ENCODE measurements at places on chromosomes 5 and 9.
A peak's percentile ranks its signal among the peaks of the same experiment; 100 is the strongest.

- DNase-seq = no peak
Measured at GRCh38 chr9:104971511-104971910, 43.6 kb upstream of the ABCA1 start.

DNA sequence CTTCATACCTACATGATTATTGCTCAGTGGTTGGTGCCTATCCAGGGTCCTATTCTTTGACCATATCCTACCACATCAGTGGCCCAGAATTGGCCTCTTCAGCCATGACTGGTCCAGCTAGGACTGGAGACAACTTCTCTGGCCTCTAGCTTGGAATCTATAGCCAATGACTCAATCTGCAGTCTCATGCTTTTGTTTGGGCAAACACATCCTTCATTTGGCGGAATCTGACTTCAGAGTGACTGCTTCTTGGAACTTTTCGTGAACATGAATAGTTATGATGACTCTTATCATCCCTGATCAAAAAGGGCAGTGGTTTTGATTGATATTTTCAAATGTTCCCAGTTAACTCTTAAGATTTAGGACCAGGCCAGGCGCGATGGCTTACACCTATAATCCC is 134.1 kb downstream of the PAPPA start:
- no peak for DNase-seq

DNA sequence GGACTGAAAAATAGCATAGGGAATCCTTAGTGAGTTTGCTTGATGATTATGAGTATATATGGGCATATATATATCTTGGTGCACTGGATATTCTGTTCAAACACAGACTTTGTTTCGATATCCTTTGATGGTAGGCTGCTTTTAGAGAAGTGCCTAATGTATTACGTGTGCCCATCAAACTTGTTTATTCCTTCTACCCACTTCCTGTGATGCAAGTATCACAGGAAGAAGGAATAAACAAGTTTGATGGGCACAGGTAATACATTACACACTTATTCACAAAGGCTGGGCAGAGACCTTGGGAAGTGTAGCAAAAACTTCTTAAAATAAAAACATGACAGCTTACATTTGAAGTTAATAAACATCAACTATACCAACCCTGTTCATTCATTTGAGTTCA is 364.2 kb downstream of the CHSY3 start:
- DNase-seq = no peak

DNA sequence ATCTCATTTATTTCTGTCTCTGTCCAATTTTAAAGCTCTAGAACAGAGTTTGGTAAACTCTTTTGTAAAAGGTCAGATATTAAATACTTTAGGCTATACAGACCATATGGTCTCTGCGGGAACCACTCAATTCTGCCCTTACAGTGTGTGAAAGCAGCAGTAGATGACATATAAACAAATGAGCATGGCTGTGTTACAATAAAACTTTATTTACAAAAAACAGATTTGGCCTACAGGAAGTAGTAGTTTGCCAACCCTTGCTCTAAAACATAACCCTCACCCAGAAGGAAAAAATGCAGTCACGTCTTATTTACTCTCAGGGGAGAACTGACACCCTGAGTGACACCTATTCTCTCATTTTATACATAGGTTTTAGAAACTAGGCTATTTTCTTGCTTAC is 220.4 kb downstream of the DEPDC1B start:
- no peak for DNase-seq

- peak; percentile 12 for DNase-seq
Measured at GRCh38 chr5:116778032-116778431, 203.4 kb upstream of the SEMA6A start.

DNA sequence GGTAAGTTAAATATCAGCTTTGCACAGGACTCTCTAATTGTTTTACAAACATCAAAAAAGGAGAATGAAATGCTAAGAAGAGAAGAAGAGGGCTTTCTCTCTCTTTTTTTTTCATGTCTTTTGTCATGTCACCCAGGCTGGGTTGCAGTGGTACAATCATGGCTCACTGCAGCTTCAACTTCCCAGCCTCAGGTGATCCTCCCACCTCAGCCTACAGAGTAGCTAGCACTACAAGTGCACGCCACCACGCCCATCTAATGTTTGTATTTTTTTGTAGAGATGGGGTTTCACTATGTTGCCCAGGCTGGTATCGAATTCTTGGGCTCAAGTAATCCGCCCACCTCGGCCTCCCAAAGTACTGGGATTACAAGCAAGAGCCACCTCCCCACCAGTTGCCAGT is 18.6 kb downstream of the SERINC5 start:
- DNase-seq = no peak

- DNase-seq = no peak
Measured at GRCh38 chr5:178247481-178248456, 15.2 kb upstream of the PHYKPL start.

- DNase-seq = no peak
Measured at GRCh38 chr9:127277099-127277498, 12.5 kb downstream of the GARNL3 start.

- DNase-seq = no peak
Measured at GRCh38 chr5:132059043-132059695, 1.3 kb upstream of the IL3 start.

- DNase-seq = no peak
Measured at GRCh38 chr5:179804555-179804947, 2.1 kb downstream of the MGAT4B start.

GRCh38 chr5:126369995-126370731 is 53.0 kb upstream of the GRAMD2B start:
- DNase-seq = no peak

GRCh38 chr5:142245786-142246185 is 79.0 kb downstream of the SPRY4 start:
- no peak for DNase-seq

DNA sequence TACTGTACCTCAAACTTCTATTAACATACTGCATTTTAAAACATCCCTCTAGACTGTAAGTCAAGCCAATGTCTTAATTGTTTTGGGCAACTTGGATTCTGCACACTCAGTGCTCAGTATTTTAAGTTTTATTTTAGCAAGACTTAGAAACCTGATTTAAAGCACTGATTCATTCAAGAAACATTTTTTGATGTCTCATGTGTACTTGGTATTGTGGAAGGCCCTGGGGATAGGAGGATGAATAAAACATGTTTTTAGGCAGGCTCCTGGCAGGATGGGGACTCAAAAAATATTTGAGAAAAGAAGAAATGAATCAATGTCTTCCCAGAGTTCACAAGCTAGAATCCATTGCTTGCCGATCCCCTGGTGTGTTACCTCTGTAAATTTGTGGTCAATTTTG is 334.0 kb upstream of the PUM3 start:
- DNase-seq = no peak

GRCh38 chr5:9604416-9604815 is 25.7 kb downstream of the TAS2R1 start:
- DNase-seq = no peak

GRCh38 chr9:28120184-28120583 is 546.9 kb upstream of the C9orf72 start:
- peak; percentile 43 for DNase-seq

DNA sequence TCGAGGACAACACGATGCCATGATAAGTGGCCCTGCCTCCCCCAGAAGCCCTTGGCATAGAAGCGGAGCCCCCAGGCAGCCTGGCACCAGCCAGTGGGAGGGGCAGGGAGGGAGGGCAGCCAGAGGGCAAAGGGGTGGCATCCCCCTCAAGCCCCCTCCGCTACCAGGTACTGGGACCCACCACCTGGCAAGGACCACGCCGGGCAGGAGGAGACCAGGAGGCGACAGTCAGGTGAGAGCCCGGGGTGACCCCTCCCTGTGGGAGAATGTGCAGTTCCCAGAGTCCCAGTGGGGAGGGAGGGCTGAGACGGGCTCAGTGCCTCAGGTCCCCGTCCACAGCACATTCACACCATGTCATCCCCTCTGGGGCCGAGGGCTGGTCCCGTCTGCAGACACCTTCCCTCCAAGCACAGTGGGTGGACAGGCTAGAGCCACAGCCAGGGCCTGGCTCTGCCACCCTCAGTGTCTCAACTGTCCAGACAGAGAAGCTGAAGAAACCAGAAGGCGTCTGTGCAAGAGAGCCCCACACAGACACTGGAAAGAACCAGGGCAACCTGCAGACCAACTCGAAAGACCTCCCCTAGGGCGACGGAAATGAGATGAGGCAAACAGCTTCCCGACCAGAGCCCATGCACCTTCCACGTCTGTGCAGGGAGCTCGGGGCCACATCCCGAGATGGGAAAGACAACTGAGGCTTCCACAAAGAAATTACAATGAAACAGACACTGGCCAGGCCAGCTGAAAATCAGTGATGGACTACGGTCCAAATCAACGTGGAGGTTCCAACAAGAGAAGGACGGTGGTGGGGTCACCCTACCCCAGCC is 11.1 kb downstream of the BRD3 start:
- DNase-seq = no peak

DNA sequence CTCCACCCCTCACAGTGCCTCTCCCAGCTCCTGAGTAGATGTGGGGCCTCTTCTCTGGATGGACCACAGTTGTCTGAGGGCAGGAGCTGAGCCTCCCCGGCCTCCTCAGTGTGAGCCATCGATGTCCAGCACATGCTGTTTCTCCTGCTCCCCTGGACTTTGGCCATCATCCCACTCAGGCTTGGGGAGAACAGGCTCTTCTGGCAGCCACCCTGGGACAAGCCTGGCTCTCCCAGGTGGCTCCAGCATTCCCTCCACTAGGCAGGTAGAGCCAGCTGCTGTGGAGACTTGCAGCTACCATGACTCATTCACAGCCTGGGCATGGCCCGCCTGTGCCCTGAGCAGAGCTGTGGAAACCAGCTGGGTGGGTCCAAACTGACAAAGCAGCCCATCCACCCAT is 77.0 kb downstream of the CSNK1A1 start:
- DNase-seq = no peak

DNA sequence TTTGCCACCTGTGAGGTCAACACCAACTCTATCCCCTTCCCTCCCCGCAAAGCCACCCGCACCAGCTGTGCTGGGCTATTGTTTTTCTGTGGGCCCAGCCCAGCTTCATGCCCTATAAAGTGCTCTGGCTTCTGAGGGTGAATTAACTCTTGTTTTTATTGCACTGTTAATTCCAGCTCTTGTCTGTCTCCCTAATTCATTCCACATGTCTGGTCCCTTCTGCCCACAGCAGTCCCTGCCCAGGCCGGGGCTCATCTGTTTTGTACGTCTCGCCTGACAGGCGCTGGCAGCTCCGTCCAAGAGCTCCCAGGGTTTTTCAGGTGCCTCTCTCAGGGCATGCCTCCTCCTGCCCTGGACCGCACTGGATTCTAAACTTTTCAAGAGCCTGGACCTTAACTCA is 118.9 kb downstream of the PDZD2 start:
- no peak for DNase-seq

DNA sequence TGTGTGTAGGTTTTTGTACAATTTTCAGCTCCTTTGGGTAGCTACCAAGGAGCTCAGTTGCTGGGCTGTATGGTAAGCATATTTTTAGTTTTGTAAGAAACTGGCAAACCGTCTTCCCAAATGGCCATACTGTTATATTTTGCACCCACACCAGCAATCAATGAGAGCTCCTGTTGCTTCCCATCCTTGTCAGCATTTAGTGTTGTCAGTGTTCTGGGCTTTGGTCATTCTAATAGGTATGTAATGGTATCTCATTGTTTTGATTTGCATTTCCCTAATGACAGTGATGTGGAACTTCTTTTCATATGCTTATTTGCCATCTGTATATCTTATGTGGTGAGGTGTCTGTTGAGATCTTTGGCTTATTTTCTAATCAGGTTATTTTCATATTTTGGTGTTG is 320.1 kb downstream of the MLLT3 start:
- DNase-seq = no peak

- no peak for DNase-seq
Measured at GRCh38 chr9:36780186-36780585, 207.5 kb downstream of the MELK start.

DNA sequence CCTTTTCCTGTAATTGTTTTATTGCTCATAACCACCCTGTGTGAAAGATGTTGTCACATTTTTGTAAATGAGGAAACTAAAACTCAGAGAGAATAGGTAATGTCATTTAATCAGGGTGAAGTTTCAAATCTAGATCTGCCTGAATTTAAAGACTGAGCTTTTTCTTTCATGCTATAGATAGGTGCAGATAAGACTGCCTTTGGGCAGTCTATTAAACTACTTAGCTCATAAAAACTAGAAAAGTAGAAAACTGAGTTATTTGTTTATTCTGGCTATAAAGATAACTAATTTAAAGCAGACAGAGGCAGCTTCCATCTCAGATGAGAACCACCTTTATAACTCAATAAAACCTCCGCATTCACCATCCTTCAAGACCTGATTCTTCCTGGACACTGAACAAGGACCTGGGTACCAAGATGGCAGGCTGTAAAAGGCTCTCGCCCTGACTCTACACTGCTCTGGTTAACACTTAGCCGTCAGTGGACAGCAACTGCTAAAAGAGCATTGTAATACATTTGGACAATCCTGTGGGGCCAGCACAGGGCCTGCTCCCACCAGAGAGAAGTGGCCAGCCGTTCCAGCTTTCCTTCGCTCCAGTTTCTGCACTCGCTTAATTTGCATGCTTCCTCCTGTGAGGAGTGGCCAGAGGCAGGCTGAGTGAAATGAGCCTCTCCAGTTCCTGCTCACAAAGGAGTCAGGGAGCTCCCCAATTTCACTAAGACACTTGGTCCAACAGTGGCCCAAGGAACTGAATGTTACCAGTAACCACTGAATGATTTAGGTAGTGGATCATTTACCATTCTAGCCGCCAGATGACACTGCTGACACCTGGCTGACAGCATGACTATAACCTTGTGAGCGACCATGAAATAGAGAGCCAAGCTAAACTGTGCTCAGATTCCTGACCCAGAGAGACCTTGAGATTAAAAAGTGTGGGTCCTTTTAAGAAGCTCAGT is 566.4 kb downstream of the EFNA5 start:
- DNase-seq = no peak

- DNase-seq = peak; percentile 63
Measured at GRCh38 chr5:179342577-179342976, 2.7 kb downstream of the ADAMTS2 start.

GRCh38 chr5:14105718-14106410 is 37.3 kb upstream of the TRIO start:
- peak; percentile 36 for DNase-seq

GRCh38 chr5:133941456-133942196 is 26.8 kb downstream of the C5orf15 start:
- DNase-seq = no peak

GRCh38 chr9:265209-265870 is 50.7 kb downstream of the DOCK8 start:
- peak; percentile 13 for DNase-seq

DNA sequence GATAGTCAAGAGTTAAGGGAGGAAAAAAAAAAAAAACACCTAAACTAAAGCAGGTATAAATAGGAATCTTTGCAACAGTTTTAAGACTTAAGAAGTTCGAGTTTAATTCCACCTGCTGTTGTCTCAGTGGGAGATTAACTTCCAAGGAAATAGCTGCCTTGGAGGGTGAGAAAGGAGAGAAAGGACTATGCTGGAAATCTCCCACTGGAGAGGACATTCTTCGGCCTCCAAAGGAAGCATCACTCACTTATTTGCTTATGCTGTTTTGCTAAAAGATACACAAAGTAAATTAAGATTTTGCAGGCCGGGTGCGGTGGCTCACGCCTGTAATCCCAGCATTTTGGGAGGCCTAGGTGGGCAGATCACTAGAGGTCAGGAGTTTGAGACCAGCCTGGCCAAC is 317.9 kb upstream of the MPDZ start:
- no peak for DNase-seq
